ENCODE measurements at places on chromosomes 5 and 9. TPM values are rescaled to one million over a fixed set of nuclear protein-coding genes. Genes with fewer than 3 reads are reported as not detected.

The GMCL2 gene
- total RNA-seq, result not detected

The RASEF gene
- 0.11 TPM for total RNA-seq

The KLHL3 gene
- 0.51 TPM for total RNA-seq

The PCDHB5 gene
- 1.3 TPM for total RNA-seq

The UBE2QL1 gene
- total RNA-seq, result not detected

The TOR2A gene
- total RNA-seq, result 2.9 TPM

The NDFIP1 gene
- 57.5 TPM for total RNA-seq

The LECT2 gene
- total RNA-seq, result not detected

The KIF24 gene
- 1.1 TPM for total RNA-seq

The PLEKHG4B gene
- total RNA-seq, result not detected

The SRD5A1 gene
- 20.2 TPM for total RNA-seq

The SH3RF2 gene
- total RNA-seq, result not detected

The FGD3 gene
- total RNA-seq, result not detected

The DRD1 gene
- total RNA-seq, result not detected

The IL4 gene
- total RNA-seq, result not detected

The RMND5B gene
- 17.5 TPM for total RNA-seq

The TMEM252 gene
- not detected for total RNA-seq

The MACROH2A1 gene
- 125 TPM for total RNA-seq

The OBP2B gene
- total RNA-seq, result not detected

The IRX1 gene
- 25.9 TPM for total RNA-seq

The POU5F2 gene
- total RNA-seq, result 0.76 TPM

The ABL1 gene
- 66.1 TPM for total RNA-seq

The NPR3 gene
- total RNA-seq, result 97.0 TPM

The PRSS3 gene
- total RNA-seq, result 30.7 TPM

The FST gene
- total RNA-seq, result 87.0 TPM

The MORN5 gene
- total RNA-seq, result not detected

The ZNG1A gene
- total RNA-seq, result 45.3 TPM

The CXCL14 gene
- 1.3 TPM for total RNA-seq

The FAM221B gene
- not detected for total RNA-seq

The TJP2 gene
- 8.6 TPM for total RNA-seq

The DBH gene
- not detected for total RNA-seq

The PCDHB10 gene
- total RNA-seq, result 1.3 TPM

The LHX3 gene
- total RNA-seq, result not detected

The SNCAIP gene
- 4.0 TPM for total RNA-seq

The DMXL1 gene
- total RNA-seq, result 55.0 TPM

The SPATA31C1 gene
- not detected for total RNA-seq

The EGFL7 gene
- total RNA-seq, result 13.7 TPM

The PCDHB4 gene
- 0.22 TPM for total RNA-seq
